ENCODE measurements at places on chromosomes 2 and 18.

DNA sequence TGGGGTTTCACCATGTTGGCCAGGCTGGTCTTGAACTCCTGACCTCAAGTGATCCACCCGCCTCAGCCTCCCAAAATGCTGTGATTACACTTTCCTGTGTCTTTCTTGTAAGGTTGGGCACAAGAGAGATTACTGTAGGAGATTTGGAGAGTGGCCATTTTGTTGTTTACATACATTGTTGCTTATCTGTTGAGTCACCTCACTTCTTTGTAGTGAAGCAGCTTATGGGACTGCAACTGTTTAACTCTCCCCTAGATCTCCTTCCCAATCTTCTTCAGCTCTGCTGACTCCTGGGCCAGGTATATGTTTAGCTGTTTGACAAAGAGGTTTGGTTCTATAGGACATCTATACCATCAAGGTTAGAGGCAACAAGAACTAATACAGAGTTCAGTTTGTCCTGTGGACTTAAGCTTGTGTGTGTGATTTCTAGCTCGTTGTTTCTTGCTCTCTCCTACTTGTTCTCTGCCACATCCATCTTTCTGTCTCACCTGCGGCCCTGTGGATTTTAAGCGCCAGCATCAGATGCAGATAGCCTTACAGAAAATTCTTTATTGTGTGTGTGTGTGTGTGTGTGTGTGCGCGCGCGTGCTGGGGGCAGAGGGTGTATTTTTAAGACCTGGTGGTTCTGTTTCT, 95.4 kb downstream of the HAUS1 start:
- no peak for DNase-seq

- no peak for DNase-seq
Measured at GRCh38 chr2:222477962-222478608, 53.7 kb downstream of the SGPP2 start.

- DNase-seq, result no peak
Measured at GRCh38 chr2:147051814-147052213, 793.0 kb upstream of the ACVR2A start.

- DNase-seq, result no peak
Measured at GRCh38 chr2:98854682-98855081, 81.3 kb downstream of the CRACDL start.

Measured in WTC11 (cell line).